ENCODE measurements at places on chromosomes 16 and 17.
A peak's percentile ranks its signal among the peaks of the same experiment; 100 is the strongest.

DNA sequence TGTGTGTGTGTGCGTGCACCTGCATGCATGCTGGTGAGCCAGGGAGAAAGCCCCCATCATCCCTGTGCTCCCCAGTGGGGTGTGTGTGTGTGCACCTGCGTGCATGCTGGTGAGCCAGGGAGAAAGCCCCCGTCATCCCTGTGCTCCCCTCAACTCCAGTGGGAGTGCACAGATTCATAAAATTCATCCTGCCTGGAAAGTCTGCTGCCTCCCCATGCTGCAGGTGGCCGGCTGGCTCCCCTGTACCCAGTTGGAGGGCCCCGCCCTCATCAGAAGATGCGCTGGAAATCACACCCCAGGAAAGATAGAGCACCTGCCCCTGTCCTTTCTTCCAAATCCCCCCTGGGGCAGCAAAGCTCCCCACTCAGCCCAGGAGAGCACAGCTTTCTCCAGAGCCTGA lies 84.8 kb upstream of the DOC2B start:
- DNase-seq: no peak

DNA sequence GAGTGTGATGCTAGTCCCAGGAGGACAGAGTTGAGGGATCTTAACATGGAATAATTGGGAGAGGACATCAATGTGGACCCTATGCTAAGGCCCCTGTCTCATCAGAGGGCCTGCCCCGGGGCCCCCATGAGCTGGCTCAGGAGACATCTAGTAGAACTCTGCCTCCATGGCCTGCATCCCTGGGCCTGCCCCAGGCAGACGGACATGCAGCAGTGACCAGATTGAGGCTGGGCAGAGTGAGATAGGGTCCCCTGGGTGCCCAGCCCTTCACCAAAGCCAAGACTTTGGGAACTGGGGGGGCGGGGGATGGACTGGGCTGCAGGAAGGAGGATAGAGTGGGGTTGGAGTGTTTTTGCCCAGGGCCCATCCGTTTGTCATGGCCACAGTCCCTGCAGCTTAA lies 115.2 kb downstream of the CCDC182 start:
- no peak for DNase-seq

DNA sequence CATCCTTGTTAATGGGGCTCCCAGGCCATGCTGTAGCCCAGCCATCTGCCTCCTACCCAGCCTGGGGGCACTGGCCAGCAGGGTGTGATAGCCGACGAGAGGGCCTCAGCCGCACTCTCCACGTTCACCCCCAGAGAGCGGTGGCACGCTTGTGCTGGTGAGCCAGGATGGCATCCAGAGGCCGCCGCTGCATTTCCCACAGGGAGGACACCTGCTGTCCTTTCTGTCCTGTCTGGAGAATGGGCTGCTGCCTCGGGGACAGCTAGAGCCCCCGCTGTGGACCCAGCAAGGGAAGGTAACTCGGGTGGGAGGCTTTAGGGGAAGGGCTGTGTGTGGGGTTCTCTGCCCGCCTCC lies 27.4 kb downstream of the SGSM2 start:
- DNase-seq: no peak

- no peak for DNase-seq
Observed at GRCh38 chr16:56767024-56767423, 37.1 kb downstream of the NUP93 start.

DNA sequence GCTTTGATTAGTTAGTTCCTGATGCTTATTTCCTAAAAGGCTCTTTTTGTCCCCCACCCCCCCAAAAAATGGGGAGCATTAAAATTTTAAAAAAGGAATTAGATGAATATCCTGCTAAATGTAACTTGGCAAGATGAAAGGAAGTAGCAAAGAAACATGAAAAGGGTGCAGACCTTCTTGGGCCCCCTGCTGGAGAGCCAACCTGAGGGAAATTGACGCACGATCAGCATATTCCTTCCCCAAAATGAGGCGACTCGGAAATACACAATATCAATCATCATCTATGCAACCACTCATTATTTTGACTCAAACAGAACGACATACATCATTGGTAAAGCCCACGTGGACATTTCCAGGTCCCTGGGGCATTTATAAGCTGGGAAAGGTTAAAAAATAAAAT lies 59.7 kb downstream of the GRIN2A start:
- no peak for DNase-seq

- DNase-seq: no peak
Observed at GRCh38 chr17:76405967-76406647, 21.7 kb downstream of the SPHK1 start.

DNA sequence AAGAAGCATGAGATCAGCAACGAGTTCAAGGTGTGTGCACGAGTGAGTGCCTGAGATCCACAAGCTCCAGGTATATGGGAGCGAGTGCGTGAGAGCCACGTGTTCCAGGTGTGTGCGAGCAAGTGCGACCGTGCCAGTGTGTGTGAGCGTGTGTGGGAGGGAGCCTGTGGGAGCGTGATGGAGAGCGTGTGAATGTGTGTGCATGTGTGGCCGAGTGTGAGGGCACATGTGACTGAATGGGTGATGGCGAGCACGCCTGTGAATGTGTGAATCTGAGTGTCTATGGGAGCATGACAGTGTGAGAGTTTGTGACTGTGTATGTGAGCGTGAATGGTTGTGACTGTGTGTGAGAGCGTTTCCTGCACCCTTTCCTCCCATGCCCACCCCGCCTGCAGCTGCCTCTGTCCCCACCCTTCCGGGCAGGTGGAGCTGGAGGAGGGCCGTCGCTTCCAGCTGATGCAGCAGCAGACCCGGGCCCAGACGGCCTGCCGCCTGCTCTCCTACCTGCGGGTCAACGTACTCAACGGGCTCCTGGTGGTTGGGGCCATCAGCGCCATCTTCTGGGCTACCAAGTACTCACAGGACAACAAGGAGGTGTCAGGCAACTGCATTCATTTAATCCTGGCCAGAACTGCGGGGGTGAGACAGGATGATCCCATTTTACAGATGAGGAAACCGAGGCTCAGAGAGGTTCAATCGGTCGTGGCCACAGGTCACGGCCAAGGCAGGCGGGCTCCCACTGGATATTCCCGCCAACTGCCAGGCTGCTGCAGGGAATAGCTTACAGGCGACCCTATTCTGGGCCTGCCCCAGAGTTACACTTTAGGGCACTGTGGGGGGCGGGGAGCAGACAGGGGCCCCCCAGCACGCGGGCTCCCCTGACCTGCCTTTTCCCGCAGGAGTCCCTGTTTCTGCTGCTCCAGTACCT lies 3.7 kb downstream of the TMC8 start:
- peak; percentile 85 for DNase-seq

- DNase-seq: no peak
Observed at GRCh38 chr16:84479716-84480450, 24.6 kb downstream of the MEAK7 start.

DNA sequence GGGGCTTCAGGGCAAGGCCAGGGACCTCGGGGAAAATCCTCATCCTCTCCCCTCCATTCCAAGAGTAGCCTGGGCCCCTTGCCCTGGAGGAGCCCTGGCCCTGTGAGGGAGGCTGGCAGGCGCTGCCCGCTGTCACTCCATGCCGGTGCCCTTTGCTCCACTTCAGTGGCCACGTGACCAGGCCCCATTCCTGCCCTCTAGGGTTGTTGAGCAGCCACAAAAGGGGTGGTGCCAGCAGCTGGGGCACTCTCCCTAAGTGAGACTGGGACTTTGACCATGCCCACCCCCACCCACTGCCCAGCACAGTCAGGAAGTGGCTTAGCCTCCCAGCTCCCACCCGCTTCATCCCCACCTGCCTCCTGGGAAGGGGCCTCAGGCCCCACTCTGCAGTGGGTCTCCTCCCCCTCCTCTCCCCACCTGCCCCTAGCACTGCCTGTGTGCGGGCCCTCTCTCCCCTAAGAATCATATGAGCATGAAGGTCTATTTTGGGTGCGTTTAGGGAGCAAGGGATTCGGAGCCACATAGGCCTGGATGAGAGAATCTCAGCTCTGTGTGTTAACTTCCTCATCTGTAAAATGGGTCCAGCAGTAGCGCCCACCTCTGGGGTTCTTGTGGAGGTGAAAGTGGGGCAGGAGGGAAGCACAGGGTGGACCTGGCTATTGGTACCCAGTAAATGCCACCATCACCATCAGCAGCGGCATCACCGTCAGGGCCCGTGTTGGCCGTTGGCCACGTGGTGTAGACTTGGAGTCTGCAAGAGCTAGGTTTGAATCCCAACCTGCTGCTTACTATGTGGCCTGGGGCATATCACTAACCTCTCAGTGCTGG lies 7.2 kb downstream of the PDK2 start:
- DNase-seq: no peak

DNA sequence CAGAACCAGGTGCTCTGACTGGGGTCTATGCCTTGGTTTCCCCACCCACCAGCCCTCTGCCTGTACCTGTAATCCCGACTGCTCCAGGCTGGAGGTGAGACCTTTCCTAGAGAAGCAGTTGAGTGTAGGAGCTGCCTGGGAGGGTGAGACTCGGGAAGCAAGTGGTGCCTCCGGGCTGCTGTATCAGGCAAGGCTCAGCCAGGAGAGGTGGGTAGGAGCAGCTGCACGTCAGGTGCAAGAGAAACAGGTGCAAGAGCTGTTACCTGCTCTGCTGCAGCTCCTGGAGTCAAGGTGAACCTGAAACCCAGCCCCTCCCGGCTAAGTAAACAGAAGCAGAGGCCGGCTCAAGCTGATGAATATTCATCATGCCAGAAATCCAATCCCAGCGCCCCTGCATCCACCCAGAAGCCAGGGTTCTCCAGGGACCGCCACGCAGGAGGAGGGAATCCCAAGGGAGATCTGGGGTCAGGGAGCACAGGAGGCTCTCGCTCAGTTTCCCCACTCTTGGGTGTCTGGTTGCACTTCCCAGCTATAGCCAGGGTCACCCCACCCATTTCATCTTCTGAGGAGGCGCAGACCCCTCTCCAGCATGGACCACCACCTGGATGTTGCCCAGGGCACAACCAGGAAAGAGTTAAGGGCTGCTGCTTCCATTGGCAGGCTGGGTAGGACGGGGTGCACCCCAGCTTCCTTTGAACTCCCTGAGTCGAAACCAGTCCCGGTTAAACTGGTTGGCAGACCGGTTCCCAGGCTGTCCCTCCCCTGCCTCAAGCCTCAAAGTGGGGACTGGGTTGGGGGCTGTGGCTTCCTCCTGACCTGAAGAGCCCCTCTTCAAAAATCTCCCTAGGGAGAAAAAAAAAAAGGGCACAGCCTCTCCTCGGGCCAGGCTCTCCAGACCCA lies at the start of gene PRR15L:
PRR15L (minus strand) TSS at position 293 of the 900 bp plus-strand sequence. CDS start 4,649 bp downstream, outside the sequence.
- DNase-seq: no peak

DNA sequence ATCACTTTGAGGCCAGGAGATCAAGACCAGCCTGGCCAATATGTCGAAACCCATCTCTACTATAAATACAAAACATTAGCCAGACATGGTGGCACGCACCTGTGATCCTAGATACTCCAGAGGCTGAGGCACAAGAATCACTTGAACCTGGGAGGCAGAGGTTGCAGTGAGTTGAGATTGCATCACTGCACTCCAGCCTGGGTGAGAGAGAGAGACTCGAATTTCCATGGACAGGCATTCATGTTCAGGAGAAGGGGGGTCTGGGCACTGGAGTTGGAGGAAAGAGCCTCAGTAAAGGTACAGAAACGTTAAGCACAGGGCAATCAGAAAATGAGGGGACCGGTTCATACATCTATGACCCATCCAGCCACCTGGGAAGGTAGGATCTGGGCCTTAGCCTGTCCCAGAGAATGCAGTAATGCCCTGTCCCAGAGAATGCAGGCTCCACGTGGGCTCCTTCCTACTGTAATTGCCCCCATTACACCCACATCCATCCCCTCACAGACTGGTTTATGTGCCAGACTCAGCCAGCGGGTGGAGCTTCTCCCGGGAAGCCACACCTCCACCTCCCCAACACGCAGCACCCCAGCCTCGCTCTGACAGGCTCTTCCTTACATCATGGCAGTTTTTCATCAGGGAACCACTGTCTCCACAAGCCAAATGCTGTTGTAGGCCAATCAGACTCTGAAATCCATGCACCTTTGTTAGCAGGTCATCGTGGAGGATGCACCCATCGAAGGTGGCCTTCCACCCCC lies 21.6 kb upstream of the ARL4D start:
- no peak for DNase-seq

DNA sequence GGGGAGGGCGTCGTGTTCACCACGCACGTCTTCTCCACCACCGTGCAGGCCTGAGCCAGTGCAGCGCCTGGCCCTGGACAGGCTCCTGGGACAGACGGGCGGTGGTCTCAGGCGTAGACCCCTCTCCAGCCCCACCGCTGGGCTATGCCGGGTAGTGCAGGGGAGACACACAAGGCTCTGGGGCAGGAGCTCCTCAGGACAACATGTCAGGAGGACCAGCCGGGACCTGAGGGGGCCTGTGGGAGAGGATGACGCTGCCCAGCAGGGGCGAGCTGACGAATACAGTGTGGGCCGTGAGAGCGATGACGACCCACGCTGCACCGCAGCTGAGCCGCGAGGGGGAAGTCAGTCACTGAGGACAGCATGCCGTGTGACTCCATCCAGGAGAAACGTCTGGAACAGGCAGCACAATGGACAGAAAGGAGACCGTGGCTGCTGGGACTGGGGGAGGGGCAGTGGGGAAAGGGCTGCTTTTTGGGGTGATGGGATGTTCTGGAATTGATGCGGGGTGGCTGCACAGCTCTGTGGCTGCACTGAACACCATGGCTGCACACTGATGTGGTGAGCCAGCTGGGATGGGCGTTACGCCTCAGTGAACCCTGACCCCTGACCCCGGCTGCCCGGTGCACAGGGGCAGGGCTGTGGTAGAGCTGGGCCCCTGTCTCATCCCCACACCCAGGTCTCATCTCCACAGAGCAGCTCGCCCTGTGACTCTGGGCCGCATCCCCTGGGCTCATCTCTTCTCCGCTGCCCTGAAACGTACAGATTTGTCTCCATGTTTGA lies 20.2 kb downstream of the DNASE1 start:
- DNase-seq: no peak

DNA sequence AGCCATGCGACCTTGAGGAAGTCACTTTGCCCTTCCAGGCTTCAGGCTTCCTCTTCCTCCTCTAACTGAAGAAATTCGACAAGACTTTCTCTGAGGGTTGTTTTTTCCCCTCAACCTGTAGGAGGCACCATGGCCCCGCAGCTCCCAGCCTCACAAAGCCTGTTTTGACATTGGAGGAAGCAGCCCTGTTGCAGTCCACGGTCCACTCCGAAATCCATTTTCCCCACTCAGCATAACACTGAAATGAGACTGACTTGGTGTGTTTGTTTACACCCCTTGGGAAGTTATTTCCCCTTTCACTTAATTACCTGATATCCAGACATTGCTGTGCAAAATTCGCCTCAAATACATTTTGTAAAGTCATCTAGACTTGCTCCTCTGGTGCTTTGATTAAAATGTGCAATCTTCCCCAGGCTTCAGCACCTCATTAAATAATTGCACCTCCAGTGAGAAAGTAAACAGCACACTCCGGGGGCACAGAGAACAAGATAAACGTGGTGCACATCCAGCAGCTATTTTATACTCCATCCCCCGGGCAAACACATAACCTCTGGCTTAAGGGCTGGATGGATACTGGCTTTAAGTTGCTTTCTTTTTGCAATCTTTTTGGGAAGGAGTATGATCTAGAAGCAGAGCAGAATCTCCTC lies 41.4 kb upstream of the PIRT start:
- DNase-seq: no peak

GRCh38 chr17:29659155-29659554 lies 36.4 kb upstream of the CORO6 start:
- DNase-seq: no peak

GRCh38 chr16:89653656-89654295 lies 3.7 kb downstream of the CHMP1A start:
- DNase-seq: no peak
